ENCODE measurements at places on chromosomes 1 and 21.

GRCh38 chr1:214224611-214225354 is 56.2 kb upstream of the SMYD2 start:
- no peak for DNase-seq

DNA sequence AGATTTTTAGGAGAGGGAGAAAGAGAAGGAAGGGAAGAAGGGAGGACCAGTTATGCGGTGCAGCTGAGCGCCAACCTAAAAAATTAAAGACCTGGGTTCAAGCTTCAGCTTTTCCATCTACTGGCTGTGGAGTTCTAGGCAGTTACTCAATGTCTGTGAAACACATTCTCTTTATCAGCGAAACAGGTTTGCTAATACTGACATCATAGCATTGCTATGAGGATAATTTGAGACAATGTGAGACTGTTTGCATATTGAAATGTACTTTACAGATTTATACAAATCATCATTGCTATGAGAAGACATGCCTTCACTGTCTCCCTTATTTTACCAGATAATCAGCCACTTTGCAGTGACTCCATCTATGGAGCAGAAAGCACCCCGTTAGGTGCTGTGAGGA is 222.9 kb upstream of the SGIP1 start:
- no peak for DNase-seq

DNA sequence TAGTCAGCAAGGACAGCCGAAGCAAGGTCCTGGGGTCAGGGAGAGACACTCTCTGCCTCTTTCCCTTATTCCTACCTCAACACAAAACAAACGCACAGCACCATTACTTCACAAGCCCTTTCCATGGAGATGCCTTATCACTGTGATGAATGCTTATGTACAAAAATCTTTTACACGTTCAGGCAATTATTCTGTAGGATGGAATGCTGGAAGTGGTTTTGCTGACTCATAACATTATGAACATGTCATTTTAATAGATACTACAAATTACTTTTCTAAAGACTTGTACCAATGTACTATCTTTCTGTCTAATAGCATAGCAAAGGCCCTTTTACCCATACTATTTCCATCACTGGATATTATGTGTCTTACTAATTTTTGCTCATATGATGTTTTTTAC is 98.4 kb downstream of the TTLL7 start:
- DNase-seq: no peak

DNA sequence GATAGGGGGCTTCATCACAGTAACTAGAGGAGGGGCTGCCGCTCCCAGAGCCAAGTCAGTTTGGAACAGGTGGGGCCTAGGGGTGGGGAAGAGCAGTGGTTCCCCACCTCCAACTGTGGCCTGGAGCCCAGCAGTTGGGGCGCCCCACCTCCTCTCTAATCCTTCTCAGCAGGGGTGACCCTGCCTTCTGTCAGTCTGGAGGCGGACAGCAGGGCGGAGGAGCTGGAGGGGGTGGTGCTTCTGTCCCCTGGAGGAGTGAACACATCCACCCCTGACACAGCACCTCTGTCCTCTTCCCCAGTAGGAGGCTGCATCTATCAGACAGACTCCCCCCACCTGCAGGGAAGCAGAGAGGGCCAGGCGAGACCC is 73.8 kb downstream of the MRPL37 start:
- DNase-seq: no peak

DNA sequence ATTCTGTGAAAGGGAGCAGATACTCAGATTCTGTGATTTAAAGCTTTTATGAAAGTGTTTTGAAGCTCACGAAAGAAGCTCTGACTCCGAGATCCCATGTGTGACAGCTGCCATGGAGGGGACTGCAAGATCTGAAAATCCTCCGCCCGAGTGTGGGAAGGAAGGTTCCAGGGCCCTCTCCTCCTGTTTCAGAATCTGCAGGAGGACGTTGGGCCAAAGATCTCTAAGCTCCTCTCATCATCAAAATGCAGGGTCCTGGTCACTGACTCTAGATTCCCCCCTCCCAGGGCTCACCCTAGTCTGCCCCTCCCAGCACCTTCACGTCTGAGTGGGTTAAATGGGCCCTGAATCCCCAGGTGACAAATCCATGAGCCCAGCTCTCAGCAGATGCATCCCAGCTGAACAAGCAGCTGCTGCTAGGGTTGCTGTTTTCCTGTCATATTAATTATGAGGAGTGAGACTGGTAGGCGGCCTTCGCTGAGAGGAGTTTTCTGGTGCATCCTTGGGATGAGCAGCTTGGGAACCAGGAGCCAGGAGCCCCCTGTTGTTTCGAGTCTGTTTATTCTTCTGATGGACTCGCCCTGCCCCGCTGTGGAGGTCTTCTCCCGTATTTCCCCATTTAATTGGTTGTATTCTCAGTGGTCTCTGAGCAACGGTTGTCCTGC is 402.0 kb downstream of the MATN1 start:
- no peak for DNase-seq

DNA sequence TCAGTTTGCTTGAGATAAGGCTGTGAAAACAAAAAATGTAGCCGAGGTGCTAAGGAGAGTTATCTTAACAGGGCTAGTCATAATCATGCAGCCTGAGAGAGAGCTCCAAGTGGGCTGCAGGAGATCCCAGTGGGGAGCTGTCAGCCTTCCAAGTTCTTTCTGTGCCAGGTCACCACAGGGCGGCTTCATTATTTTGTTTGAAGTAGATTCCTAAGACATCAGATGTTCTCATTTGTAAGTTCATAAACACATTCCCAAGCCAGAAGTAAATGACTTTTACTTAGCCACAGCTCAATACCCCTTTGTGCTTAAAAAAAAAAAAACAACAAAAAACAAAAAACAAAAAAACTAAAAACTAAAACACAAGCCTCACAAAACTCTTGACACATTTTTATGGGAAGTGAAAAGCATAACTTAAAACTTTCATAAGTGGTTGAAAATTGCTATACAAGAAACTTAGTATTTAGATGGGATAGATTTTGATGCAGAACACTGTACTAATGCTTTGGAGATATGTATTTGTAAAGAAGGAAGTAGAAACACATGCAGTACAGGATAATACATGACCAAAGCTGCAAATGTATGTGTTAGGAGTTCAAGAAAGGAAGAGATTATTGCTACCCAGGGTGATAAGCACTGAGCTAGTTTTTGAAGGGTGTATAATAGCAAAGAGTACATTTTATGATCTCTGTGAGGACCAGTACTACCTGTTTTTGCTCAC is 8.6 kb downstream of the CDC14A start:
- no peak for DNase-seq

DNA sequence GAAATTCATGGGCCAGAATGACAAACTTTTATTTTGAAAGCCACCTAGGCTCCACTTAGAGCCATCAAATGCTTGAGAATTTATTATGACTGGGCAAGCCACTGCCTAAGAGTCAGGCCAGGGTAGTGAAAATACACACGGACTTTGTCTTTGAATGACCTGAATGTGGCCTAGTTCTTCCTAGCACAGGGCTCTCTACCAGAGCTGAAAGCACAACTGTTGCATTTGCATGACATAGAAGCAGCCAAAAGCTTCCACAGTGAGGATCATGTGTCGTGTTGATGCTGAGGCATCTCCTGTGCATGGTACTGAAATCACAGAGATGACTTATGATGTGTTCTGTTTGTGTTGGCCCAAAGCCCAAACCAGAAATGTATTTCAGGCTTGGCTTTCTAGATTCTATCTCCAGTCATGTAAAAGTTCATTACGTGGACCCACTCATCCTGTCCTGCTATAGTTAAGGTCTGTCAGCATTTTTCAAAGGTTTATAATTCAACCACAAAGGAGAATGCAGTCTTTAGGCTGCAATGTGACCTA is 164.0 kb upstream of the UBE2U start:
- DNase-seq: no peak

DNA sequence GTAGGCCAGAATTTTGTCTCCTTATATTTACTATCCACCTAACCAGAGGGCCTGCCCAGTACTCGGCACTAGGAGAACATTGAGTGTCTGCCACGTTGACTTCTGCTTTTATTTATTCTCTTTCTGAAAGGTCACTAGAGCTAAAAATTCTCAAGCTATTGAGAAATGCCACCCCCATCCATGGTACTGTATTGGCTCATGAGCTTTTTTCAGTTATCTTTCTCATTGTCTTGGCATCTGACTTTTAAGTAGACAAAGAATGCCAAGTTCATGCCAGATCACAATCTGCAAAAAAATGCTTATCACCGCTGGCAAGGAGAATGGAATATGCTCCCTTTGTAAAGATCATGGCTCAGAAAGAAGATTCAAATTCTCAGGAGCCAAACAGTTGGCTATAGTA is 49.8 kb upstream of the MROH9 start:
- DNase-seq: no peak

DNA sequence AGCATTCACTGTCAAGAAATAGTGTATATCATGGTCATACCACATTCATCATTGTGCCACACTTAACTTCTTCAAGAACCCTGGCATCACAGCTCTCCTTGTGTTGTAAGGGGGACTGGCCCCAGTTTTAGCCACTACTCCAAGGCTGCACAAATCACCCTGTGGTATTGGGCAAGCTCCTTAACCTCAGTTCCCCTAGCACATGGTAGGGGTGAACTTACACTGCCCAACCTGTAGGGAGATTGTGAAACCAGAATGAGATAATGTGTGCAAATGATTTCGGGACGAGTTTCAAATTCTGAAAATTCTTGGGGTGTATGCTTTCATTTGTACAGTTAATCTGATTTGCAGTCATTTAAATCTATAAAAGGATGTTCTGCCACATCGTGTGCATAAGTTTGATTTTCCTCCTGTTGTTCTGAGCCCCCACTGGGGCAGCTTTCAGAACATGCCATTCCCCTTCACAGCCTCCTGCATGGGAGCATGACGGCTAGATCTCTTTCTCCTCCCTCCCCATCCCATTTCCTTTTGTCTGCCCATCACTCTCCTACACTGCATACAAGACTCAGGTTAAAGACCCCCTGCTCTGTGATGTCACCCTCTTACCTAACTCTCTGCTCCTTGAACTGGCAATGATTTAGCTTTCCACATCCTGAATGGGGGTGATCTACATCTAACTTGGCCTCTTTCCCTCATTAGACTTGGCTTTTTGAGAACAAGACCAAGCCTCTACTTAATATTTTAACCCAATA is 290.3 kb downstream of the CHRM3 start:
- no peak for DNase-seq

DNA sequence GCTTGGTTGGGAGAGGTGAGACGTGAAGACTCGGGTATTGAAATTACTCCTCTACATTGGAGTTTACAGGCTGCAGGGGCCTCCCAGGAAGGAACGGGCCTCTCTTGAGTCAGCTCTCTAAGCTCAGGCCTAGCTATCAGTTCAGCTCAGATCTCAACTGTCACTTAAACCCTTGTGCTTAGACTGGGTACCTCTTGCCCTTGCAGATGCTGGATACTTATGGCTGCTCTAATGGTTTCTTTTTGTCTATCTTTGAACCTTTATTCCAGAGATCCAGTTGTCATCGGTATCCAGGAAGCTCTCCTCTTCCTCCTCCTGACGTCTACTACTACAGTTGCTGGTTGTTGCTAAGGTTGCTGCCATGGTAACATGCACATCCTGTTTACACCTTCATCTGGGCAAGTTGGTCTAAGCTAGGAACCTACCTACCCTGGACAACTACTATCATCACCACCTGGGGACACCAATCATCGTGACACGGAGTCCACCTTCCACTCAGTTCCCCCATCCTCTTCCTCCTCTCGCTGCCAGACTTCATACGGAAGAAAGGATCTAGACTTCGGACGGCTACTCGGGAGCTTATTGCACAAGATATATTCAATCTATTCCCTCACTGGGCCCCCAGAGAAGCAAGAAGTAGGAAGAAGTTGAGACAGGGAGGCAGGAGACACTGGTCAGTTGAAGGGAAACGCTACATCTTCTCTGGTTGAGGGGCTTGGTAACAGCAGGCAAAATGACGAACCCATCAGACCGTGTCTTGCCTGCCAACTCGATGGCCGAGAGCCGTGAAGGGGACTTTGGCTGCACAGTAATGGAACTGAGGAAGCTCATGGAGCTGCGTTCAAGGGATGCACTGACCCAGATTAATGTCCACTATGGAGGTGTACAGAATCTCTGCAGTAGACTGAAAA is 56.1 kb downstream of the ATP2B4 start:
- peak; percentile 32 for DNase-seq

DNA sequence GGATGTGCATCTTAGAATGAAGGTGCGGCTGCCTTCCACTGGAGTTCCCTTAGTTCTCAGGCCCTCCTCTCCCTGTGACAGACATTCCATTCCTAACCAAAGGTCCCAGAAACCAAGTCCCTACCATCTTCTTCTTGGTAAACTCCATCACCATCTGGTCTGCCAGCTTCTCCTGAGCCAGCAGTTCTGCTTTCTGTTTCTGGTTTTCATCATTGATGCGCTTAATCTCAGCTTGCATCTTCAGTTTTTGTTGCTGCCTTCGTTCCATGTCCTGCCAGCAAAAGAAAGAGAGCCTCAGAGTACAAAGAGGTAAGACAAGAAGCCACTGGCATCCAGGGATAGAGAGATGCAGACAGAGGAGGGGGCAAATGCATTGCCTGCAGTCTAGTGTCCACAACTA is 18.0 kb upstream of the VSIG8 start:
- DNase-seq: no peak

GRCh38 chr21:41045534-41046268 is 122.3 kb upstream of the BACE2 start:
- DNase-seq: no peak

DNA sequence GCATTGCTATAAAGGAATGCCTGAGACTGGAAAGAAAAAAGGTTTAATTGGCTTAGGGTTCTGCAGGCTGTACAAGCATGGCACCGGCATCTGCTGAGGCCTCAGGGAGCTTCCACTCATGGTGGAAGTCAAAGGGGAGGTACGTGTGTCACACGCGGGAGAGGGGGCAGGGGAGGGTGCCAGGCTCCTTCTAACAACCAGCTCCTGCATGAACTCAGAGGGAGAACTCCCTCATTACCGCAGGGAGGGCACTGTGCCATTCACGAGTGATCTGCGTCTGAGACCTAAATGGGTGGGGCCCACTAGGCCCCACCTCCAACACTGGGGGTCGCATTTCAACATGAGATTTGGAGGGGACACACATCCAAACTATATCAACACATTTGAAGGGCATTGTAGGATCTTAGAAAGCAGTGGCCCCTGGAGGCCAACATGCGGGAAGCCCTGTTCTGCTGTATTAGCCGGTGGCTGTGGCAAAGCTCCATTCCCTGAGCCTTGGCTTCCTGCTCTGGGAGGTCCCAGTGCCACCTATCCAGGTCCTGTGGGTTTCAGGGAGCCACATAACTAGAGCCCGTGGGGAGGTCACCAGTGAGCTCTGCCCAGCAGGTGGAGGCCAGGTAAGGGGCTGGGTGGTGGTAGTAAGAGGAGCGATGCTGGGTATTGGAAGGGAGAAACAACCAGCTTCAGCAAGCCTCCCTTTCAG is 10.0 kb downstream of the WNT3A start:
- no peak for DNase-seq

GRCh38 chr21:38795475-38795874 is 10.3 kb upstream of the ETS2 start:
- DNase-seq: no peak

- DNase-seq: no peak
These were observed 6.9 kb upstream of the CCSAP start for GRCh38 chr1:229349463-229350385.

DNA sequence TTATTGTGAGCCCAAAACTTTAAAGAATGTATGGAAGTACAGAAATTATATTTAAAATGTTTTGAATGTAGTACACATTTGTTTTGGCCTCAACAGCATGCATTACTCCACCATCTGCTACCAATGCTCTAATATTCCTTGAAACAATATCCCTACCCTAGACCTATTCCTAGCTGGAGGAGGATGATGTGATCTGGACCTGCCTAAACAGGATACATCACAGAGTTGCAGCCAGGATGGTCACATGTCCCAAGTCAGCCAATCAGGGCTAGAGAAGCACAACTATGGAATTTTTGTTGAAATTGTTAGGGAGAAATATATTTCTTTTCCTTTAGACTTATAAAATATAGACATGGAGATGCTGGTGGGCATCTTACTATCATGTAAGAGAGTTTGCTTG is 623.3 kb upstream of the NR5A2 start:
- DNase-seq: no peak

- no peak for DNase-seq
These were observed 11.1 kb downstream of the HTR6 start for GRCh38 chr1:19675797-19676196.
